ENCODE measurements at places on chromosomes 1 and 21.

DNA sequence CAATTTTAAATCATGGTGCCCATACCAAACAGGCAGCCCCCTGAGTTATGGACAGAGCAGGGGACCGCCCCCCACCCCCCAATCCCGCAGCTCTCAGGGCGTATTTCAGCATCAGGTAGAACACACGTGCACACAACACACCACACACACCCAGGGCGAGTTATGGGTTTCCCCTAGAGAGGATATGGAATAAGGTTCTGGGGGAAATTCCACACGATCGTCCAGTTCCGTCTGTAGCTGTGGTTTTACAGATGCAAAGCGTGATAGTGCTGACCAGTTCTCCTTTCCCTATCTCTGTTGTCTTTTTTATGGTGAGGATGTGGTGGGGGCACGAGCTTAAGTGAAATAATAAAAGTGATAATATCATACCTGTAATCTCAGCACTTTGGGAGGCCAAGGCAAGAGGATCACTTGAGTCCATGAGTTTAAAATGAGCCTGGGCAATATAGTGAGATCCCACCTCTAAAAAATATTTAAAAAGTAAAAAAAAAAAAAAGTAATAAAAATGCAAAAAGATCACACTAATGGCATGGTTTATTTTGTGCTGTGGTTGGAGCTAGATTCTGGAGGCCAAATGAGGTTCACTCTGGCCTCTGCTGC is 25.1 kb downstream of the C2CD2 start:
- DNase-seq: no peak

GRCh38 chr1:193791746-193792145 is 605.3 kb upstream of the B3GALT2 start:
- DNase-seq: no peak

DNA sequence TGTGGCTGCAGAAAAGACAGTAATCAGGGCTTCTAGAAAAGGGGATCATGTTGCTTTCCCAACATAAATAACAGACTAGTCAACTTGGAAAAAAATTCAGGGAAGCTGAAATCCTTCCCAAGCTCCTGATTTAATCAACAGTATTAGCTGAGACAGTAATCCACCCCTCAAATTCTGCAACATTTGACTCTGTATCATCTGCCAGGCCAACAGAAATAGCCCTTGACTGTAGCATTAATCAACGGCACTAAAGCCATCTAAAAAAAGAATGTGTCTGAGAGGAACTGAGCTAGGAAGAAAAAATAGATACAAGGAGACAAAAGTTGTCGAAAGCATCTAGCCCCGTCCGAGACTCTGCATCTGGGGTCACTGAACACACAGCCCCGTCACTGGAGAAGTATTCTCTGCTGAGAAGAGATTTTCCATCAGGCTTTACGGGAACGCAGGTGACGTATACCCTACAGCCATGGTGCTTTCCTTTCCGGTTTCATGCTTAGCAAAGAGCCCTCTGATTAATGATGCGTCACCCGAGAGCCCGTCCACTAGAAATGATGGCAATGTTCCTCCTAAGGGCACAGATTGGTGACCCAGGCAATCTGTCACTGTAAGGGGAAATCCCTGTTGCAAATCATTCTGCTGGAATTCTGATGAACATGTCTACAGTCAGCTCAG is 42.1 kb upstream of the TP53BP2 start:
- peak; percentile 2 for DNase-seq

DNA sequence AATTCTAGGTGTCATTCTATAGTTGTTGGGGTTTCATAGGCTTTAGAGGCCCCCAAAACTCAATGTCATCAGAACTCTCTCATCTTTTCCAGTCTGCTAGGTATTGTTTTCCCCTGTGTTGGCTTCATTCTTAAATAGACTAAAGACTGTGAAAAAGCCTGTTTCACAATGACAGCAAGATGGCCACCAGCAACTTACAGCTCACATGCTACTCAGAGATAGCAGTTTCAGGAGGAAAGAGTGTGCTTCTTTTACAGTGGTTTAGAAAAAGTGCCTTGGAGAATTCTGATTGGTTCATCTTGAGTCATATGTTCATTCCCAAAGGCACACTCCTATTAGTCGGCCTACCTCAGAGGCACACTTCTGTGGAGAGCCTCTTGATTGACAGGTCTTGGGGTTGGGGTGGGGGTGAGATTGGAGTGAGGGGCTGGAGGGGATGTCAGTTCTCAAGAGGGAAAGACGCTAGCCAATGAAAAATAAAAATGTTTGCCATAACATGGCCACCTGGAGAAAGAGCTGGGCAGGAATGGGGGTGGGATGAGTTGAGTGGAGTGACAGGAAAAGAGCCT is 8.5 kb downstream of the IL23R start:
- peak; percentile 47 for DNase-seq

DNA sequence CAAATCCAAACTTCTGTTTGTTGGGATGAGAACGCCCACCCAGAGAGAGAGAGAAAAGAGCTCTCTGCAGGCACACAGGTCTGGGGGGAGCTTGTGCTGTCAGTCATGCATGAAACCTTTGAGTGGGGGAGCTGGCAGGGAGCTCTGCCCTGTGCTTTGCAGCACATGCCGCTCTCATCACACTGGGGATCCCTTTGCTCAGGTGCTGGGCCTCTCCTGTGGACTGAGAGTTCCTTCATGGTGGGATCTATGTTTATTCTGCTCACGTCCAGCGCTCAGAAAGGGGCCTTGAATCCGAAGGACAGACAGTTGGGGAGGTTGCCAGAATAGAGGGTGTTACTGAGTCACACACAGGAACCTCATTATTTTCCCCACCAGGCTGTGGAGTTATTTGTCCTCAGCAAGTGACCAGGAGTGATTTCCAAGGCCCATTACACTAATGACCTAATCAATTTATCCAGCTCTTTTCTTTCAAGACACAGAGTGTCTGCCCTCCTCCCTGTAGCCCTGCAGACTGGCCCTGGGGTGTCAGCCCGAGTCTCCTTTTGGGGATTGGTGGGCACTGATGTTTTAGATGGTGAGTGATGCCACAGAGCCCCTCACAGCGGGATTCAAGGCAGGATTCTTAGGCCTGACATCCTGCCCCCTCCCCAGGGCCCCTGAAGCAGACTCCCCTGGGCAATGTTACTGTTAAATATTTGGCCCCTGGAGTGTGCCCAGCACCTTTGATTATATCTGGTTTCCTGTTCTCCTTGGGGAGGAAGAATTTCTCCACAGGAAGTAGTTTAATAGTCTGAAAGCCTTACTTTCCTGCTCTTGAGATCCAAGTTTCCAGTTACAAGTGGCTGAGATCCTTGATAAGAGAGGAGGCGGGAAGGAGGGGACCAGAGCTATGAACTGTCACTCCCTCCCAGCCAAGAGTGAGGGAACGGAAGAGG is 22.3 kb downstream of the MYBPH start:
- no peak for DNase-seq

DNA sequence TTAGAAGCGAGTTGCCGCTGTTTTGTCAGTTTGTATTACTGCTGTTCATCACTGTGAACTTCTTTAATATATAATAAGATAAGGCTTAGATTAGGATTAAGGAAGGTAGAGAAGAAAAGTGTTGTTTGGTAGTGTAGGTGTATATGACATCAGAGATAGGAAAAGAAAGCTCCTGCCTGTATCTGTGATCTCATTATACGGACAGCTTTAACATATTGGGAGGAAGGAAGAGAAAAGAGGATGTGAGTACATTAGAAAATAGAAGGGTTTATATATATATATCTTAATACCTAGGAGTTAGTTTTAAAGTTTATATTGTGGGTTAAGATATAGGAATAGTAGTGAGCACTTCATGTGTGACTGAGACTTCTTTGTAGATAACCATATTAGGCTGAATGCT is 71.0 kb downstream of the RALGPS2 start:
- no peak for DNase-seq

DNA sequence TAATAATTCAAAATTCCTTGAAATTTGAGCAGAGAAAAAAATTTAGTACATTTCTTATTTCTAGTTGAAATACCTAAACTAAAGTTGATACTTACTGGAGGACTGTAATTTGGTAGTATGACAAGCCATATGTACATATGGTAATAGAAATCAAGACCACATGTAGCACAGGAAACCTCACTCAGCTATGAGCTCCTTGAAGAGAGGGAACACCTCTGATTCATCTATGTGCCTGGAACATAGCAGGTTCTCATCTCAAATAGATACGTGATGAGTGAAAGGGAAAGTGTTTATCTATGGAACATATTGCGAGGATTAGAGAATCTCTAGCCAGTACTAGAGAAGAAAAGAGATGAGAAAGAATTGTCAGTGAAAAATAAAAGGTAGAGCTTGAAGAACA is 47.9 kb upstream of the GNG4 start:
- peak; percentile 8 for DNase-seq

DNA sequence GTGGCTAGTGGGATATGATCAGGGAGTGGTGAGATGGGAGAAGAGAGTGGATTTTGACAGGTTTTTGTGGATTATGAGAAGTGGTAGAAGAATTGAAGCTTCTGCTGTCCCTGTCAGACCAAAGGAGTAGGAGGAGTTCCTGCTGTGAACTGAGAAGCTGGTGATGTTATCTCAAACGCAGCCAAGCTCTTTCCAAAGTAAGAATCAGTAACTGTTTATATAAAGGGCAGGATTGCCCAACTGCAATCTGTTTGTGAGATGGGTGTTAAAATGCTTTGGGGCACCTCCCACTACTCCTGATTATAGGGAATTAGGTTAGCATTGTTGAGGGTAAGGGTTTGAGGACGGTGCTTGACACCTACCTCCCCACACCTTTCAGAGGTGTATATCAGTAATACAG is 60.5 kb upstream of the USP25 start:
- DNase-seq: no peak

DNA sequence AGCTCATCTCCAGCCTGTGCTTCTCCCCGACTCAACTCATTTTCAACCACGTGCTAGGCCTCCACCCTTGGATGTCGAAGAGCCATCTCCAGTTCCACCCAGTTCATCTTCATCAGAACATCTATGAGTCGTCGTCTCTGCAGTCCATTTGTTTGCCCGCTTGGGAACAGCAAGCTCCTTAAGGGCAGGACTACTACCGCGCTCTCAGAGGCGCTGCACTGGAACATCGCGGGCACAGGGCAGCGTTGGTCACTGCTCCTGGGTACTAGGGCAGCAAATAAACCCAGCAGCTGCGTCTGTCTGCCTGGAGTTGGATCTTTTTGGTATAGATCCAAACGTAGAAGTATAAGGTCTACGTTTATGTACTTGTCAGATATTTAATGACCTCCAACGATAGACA is 478 bp upstream of the PRDM2 start:
- DNase-seq: peak; percentile 4
